ENCODE measurements at places on chromosomes 5 and 9.

GRCh38 chr9:121640076-121640475 is 11.4 kb upstream of the DAB2IP start:
- H3K27ac ChIP-seq = no peak overlapping the region
- peaks cover 3% of the 10 kb centered on the region for H3K4me1 ChIP-seq

DNA sequence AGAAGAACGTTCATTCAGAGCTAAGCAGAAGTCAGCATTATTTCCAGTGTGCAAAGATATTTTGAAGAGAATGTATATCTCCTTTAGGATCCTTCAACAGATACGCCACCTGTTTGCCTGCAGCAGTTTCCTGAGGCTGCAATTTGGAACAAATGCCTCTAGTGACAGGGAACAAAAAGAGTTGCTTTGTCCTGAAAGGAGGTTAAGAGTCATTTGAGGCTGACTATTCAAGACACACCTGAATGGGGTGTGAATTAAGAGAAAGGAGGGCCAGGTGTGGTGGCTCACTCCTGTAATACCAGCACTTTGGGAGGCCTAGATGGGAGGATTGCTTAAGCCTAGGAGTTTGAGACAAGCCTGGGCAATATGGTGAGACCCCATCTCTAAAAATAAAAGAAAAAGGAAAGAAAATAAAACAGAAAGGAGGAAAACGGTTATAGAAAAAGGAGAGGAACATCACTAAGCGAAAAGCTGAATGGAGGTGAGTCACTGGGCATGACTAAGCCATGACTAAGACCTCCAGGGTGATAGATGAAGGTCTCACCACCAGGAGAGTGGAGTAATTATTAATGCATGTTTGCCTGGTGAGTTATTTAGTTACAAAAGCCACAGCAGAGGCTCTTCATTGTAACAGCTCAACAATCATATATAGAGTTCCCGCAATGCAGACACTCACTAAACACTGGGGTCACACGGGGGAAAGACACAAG is 255.2 kb upstream of the TNC start:
- peak; percentile 74 for DNase-seq
- peak overlapping the region; percentile 77 for H3K27ac ChIP-seq
- no peaks in the 10 kb centered on the region for H3K36me3 ChIP-seq
- H3K4me1 ChIP-seq = peaks cover 20% of the 10 kb centered on the region
- H3K4me3 ChIP-seq = no peak overlapping the region
- H3K27me3 ChIP-seq = no peaks in the 10 kb centered on the region

DNA sequence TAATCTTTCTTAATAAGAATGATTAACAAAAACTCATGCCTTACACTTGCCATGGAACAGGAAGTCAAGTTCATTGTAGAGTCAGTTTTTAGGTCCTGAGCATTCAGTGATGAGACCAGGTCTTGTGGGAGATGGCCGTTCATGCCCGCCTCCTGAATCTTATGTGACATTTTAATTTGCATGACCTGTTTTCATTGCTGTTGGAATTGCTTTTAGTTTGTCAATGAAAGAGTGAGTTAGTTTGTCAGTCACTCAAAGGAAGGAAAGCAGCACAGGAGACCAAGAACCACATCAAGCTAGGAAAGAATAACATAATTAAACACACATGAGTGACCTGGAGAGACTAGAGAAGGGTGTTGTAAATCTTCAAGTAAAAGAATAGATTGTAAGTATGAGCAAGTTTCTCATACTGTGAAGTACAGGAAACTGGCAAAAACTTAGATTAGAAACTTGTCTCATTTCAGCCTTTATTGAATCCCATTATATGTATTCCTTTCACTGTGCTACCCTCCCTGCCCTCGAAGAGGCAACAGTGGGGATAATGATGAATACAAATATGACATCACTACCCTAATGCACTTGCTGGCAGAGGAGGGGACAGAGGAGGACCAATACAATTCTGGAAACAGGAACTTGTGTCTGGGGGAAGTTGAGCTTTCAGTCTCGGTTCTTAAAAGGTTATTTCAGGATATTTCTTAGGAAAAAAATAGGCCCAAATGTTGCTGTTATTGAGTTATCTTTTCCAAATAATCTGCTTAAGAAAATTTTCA is 64.3 kb upstream of the C6 start:
- DNase-seq = no peak
- H3K27me3 ChIP-seq = peaks cover 18% of the 10 kb centered on the region
- H3K36me3 ChIP-seq = no peaks in the 10 kb centered on the region
- H3K4me3 ChIP-seq = no peak overlapping the region
- H3K4me1 ChIP-seq = no peaks in the 10 kb centered on the region
- no peak overlapping the region for H3K27ac ChIP-seq

DNA sequence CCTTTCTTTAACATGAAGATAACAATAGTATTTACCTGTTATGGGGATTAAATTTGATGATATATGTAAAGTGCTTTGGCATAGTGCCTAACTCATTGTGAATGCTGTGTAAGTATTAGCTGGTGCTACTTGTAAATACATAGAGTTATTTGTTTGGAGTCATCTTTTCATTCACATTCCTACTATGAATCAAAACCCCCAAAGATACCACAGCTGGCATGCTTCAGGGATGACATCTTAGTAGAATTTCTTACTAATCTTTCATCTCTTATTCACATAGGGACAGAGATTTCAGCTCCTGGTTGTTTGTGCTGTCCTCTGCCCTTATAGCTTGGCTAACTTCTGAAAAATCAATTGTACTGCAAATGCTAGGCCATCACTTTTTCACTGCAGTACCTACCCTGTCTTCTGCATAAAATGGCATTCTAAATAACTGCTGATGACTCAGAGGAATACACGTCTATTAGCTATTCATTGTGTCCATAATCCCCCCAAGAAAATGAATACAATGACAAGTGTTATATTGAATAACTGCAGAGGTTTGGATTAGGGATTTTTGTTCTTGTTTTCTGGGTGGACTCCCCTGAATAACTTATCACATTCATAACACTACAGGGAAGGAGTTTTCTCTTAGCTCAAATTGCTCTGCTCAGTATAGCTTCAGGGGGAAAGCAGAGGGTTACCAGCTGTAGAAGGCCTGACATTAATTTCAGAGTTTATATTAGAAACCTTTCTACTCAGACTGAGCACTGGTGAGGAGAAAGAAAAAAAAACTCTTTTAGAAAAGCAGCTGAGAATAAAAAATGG is 192.2 kb upstream of the C9orf72 start:
- H3K27me3 ChIP-seq = no peaks in the 10 kb centered on the region
- no peaks in the 10 kb centered on the region for H3K4me1 ChIP-seq
- DNase-seq = no peak
- H3K27ac ChIP-seq = no peak overlapping the region
- no peaks in the 10 kb centered on the region for H3K36me3 ChIP-seq
- no peak overlapping the region for H3K4me3 ChIP-seq

GRCh38 chr9:105854783-105855724 is 160.7 kb downstream of the TMEM38B start:
- no peak overlapping the region for H3K27ac ChIP-seq
- no peaks in the 10 kb centered on the region for H3K4me1 ChIP-seq
- no peak for DNase-seq
- no peaks in the 10 kb centered on the region for H3K36me3 ChIP-seq
- H3K27me3 ChIP-seq = no peaks in the 10 kb centered on the region
- H3K4me3 ChIP-seq = no peak overlapping the region

- H3K27me3 ChIP-seq = no peaks in the 10 kb centered on the region
- DNase-seq = no peak
- no peaks in the 10 kb centered on the region for H3K4me1 ChIP-seq
Observed at GRCh38 chr9:91207729-91208418, 153.8 kb downstream of the AUH start.

- no peak for DNase-seq
- H3K4me1 ChIP-seq = peaks cover 32% of the 10 kb centered on the region
- H3K36me3 ChIP-seq = peaks cover 5% of the 10 kb centered on the region
- H3K4me3 ChIP-seq = no peak overlapping the region
Observed at GRCh38 chr9:77982581-77983319, 48.9 kb downstream of the GNAQ start.

GRCh38 chr5:147780924-147781573 is 1.5 kb downstream of the JAKMIP2 start:
- H3K27ac ChIP-seq = no peak overlapping the region
- no peaks in the 10 kb centered on the region for H3K36me3 ChIP-seq
- H3K27me3 ChIP-seq = peaks cover 57% of the 10 kb centered on the region
- H3K4me1 ChIP-seq = no peaks in the 10 kb centered on the region

DNA sequence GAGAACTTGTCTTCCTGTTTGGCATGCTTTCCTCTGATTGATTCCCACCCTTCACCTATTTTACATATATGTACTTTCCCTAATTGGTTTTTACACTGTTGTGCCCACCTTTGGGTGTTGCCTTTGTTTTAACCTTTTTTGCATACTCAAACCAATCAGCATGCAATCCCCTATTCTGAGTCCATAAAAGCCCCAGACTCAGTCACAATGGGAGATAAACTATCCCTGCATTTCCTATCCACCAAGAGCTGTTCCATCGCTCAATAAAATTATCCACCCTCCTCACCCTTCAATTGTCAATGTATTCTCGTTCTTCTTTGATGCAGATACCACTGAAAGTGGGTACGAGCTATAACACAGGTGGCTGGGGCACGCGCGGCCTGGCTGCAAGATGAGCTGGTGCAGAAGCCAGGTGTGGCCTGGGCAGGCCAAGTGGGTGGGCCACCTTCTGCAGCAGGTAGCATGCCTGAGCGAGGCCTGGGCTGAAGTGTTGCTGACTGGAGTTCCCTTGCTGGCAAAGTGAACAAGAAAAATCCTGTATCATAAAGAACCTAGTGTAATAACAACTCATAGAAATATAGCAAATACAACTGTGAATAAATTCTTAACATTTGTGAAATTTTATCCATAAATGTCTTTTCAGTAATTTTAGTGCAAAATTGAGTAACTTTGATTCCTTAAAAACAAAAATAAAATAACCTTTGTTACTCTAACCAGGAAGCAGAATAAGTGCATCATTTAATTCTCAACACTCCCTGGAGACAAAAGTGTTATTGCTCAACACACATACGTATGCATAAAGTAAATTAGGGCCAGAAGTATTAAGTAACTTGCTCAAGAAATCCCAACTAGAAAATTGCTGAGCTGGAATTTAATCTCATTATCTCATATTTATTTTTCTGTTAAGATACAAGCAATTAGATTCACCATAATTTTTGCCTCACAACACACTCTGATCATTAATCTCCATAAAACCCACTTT is 685.3 kb upstream of the EDIL3 start:
- DNase-seq = no peak
- H3K4me3 ChIP-seq = no peak overlapping the region
- no peaks in the 10 kb centered on the region for H3K4me1 ChIP-seq
- H3K27me3 ChIP-seq = peaks cover 10% of the 10 kb centered on the region
- H3K36me3 ChIP-seq = no peaks in the 10 kb centered on the region
- no peak overlapping the region for H3K27ac ChIP-seq

DNA sequence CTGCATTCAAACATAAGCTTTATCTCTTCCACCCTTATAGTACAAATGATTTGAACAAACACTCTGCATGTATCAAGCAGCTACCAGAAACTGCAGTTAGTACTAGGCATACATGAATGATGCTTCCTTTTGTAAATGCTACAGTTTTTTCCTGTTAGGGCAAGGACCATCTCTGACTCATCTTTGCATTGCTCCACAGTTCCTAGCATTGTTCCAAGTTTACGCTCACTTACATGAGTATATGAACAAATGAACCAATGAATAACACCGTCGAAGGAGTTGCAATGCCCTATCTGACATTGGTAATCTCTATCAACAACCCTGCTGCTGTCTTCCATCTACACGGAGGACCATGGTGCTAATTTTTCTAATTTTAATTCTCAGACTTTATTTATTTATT is 2.1 kb upstream of the ALDH7A1 start:
- peaks cover 27% of the 10 kb centered on the region for H3K4me1 ChIP-seq
- H3K4me3 ChIP-seq = no peak overlapping the region
- H3K27ac ChIP-seq = peak overlapping the region; percentile 75
- H3K36me3 ChIP-seq = peaks cover 13% of the 10 kb centered on the region
- DNase-seq = no peak
- H3K27me3 ChIP-seq = no peaks in the 10 kb centered on the region

GRCh38 chr9:127928676-127929624 is 1.6 kb downstream of the PIP5KL1 start:
- no peak overlapping the region for H3K27ac ChIP-seq
- H3K4me3 ChIP-seq = no peak overlapping the region
- no peaks in the 10 kb centered on the region for H3K27me3 ChIP-seq
- DNase-seq = no peak
- no peaks in the 10 kb centered on the region for H3K36me3 ChIP-seq

DNA sequence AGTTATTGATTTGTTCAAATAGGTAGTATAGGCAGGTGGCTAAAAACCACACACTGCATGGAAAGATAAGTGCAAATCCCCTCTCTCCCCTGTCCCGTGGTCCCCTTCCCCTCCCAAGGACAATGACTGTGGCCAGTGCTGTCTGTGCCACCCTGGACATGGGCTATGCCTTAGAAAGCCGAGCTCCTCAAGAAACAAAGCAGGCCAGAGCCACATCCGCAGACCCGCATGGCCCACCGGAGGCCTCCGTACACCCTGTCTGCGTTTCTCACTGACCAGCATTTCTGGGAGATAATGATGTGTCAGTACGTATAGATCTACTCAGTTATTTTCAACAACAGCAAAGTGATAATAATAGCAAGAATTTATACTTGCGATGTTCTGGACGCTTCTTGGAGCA is 16.3 kb downstream of the TSPAN17 start:
- no peaks in the 10 kb centered on the region for H3K4me1 ChIP-seq
- no peaks in the 10 kb centered on the region for H3K36me3 ChIP-seq
- no peak for DNase-seq
- no peak overlapping the region for H3K27ac ChIP-seq

DNA sequence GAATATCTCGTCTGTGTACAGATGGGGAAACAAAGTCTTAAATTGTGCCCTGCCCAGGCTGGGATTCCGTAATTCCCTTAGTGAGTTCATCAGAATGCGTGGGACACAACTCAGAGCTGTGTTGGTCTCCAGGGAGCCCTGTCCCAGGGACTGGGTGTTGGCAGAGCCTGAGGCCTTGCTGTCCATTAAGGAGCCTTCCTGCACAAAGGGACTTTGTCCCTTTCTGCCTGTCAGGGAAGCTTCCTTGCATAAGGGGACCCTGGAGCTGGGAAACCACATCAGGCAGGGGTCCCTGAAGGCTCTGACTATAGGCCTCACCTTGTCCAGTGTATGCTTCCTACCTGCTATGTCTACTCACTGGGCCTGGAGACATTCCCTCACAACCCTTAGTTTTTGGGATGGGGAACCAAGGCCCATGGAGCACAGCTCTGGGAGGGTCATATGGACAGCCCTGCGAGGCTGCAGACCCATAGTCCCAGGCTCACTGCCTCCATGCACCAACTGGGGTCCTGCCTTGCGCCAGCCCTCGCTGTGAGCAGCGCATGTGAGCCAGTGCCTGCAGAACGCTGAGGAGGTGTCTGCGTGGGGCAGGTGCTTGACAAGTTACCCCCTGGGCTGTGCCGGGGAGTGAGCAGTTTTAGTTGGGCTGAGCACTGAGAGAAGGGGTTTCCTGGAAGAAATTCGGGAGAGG is 1.6 kb downstream of the CARD19 start:
- H3K36me3 ChIP-seq = peaks cover 7% of the 10 kb centered on the region
- H3K4me1 ChIP-seq = peaks cover 21% of the 10 kb centered on the region
- peak; percentile 32 for DNase-seq
- no peaks in the 10 kb centered on the region for H3K27me3 ChIP-seq

GRCh38 chr5:60196385-60197113 is 303.0 kb upstream of the PDE4D start:
- H3K27me3 ChIP-seq = no peaks in the 10 kb centered on the region
- DNase-seq = peak; percentile 90
- H3K4me3 ChIP-seq = no peak overlapping the region

All from RWPE2 (cell line).